Fibroblast of skin of right quadriceps (primary cell): ENCODE measurements at places on chromosomes 12 and 14.

- DNase-seq = peak; percentile 34
Measured at GRCh38 chr14:35829449-35829848, 3.3 kb downstream of the BRMS1L start.

- DNase-seq = no peak
Measured at GRCh38 chr12:5230861-5231260, 187.2 kb downstream of the KCNA5 start.

- DNase-seq = no peak
Measured at GRCh38 chr14:59330455-59330854, 134.7 kb downstream of the GPR135 start.

- DNase-seq = peak; percentile 28
Measured at GRCh38 chr14:101824339-101824727, 62.8 kb downstream of the PPP2R5C start.

DNA sequence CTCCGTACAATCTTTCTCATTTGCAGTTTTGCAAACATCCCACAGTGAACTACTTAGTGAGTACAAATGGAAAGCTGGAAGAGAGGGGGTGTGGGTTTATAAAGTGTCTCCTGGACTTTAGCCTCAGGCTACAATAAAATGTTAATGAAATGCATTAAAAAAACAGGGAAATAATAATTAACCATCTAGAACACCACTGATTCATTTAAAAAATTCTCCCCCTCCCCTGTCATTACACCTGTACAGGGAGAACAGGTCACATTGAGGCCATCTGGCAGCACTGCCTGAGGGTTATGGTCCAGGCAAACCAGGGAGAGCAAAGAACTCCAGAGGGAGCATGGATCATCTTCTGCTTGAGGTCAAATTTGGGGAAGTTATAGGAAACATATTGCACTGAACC lies 96.3 kb downstream of the TSPAN8 start:
- no peak for DNase-seq

GRCh38 chr12:18217966-18218365 lies 43.4 kb upstream of the PIK3C2G start:
- peak; percentile 73 for DNase-seq

GRCh38 chr14:73718418-73719251 lies 4.5 kb upstream of the PNMA1 start:
- no peak for DNase-seq

DNA sequence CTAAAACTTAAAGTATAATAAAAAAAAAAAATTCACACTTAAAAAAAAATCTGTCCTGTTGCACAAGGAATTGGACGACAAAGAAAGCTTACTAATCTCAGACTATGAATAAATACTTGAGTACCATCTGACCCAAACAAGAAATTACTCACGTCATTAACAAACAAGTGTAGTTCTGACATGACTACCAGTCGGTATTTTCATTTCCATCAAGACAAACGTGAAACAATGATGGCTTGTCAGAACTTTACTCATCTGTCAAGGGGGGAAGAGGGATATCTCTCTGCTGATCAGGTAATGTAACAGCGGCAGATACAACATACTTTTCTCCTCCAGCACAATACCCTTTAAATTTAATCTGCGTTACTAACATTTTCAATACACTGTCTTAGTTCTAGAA lies 78.3 kb downstream of the CDK17 start:
- no peak for DNase-seq

- peak; percentile 1 for DNase-seq
Measured at GRCh38 chr12:39830852-39831520, 211.4 kb upstream of the ABCD2 start.
